ENCODE measurements at places on chromosomes 5 and 9.

DNA sequence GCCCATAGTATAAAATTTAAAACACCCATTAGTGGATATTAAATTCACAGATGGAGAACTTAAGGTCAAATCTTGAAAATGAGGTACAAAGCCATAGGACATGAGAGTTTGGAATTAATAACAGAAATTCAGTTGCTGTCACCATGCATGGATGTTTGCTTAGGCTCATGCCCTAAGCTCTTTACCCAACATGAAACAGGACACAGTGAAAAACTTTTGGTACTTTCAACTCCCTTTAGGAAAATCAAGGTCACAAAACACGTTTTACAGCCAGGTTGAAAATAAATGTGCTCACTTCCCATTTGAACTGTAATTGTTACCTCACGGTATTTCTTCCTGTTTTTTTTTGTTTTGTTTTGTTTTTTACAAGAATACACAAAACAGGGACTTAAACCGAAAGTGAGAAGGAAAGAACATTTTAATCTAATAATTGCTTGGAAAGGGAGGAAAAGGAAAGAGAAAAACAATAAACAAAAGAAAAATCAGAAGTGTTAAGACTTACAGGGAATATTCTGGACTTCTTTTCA is 6.1 kb upstream of the TOPORS start:
- no peak overlapping the region for H3K27ac ChIP-seq
- H3K36me3 ChIP-seq, result no peaks in the 10 kb centered on the region
- H3K4me1 ChIP-seq, result no peaks in the 10 kb centered on the region
- no peak overlapping the region for H3K4me3 ChIP-seq
- no peak for DNase-seq

DNA sequence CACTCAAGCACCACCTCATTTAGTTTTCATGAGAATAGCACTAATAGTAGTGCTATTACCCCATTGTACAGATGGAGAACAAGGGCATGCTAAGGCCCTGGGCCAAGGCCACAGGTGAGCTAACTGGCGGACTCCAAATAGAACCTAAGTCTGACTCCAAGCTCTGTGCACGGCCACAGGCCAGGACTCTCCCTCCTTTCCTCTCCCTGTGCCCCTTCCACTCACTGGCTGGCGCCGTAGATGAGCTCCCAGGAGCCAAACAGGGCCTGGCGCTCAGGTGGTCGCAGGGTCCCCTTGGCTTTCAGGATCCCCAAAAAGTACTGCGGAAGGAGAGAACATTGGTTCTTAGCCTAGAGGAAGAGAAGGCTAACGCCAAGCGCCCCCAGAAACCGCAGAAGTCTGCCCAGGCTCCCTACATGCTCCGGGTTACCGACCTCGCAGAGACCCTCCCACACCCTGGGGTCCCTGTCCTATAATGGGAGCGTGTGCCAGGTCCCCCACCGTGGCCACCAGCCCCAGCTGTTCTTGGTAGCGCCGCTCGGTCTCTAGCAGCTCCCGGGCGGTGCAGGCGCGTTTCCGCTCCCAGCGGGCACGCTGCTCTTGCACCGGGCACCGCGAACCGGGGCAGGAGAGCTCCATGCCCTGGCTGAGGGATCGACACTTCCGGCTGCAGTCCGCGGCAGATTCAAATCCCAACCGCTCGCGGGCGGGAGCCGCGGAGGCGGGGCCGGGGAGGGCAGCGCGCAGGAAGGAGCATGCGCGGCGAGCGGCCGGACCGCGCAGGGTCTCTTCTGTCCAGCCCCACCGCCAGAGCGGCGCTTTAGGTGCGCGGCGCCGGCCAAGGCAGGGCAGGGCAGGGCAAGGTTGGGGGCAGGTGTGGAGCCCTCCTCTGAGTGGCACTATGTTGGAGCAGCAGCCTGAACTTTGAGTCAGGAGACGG is at the start of gene ARHGEF39:
Gene ARHGEF39, minus strand, starts transcription at position 665 of the 940 bp plus-strand sequence. Its CDS starts 26 bp downstream, at position 639.
- no peaks in the 10 kb centered on the region for H3K27me3 ChIP-seq
- no peaks in the 10 kb centered on the region for H3K36me3 ChIP-seq
- peaks cover 21% of the 10 kb centered on the region for H3K4me1 ChIP-seq
- H3K27ac ChIP-seq, result no peak within 1 kb of the TSS

- no peak overlapping the region for H3K27ac ChIP-seq
- no peaks in the 10 kb centered on the region for H3K36me3 ChIP-seq
- H3K4me1 ChIP-seq, result no peaks in the 10 kb centered on the region
- no peak overlapping the region for H3K4me3 ChIP-seq
These were observed 340.6 kb upstream of the DAB2 start for GRCh38 chr5:39765366-39765765.

DNA sequence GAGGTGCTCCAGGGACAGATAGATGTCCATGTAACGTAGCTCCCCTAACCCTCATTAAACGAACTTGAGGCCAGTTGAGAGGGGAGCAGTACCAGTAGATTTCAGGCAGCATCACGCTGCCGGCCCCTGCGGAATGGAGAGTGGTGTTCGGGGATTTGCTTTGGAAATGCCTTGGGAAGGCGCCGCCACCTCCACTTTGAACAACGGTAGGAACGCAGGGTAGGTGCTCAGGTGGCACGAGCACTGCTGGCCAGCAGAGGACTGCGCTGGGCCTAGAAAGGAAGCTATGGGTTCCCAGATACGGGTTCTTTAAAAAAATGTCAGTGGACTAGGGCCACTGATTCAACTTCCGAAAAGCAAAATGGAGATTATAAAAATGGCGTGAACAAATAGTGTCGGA is 271.8 kb downstream of the FANCC start:
- DNase-seq, result no peak
- H3K27me3 ChIP-seq, result no peaks in the 10 kb centered on the region
- H3K4me3 ChIP-seq, result no peak overlapping the region
- no peaks in the 10 kb centered on the region for H3K36me3 ChIP-seq
- H3K27ac ChIP-seq, result peak overlapping the region; percentile 47
- peaks cover 41% of the 10 kb centered on the region for H3K4me1 ChIP-seq

- no peak overlapping the region for H3K27ac ChIP-seq
- no peak for DNase-seq
- H3K4me3 ChIP-seq, result no peak overlapping the region
- H3K27me3 ChIP-seq, result no peaks in the 10 kb centered on the region
These were observed 1127.4 kb downstream of the EFNA5 start for GRCh38 chr5:106543330-106543729.

DNA sequence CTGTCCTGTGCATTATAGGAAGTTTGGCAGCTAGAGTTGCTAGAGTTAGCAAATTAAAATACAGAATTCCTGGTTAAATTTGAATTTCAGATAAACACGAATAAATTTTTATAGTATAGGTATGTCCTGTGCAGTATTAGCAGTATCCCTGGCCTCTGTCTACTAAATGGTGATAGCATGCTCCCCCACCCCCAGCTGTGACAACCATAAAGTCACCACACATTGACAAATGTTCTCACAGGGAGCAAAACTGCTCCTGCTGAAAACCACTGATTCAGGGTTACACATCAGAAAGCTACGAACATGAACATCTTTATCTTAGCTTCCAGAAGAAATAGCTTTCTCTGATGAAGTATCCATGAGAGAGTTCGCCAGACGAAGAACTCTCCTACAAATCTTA is 91.8 kb upstream of the CCDC112 start:
- H3K4me1 ChIP-seq, result no peaks in the 10 kb centered on the region
- no peaks in the 10 kb centered on the region for H3K36me3 ChIP-seq
- DNase-seq, result no peak
- H3K4me3 ChIP-seq, result no peak overlapping the region
- H3K27ac ChIP-seq, result no peak overlapping the region

GRCh38 chr9:18233311-18233710 is 240.6 kb upstream of the ADAMTSL1 start:
- H3K36me3 ChIP-seq, result no peaks in the 10 kb centered on the region
- H3K4me1 ChIP-seq, result no peaks in the 10 kb centered on the region
- no peaks in the 10 kb centered on the region for H3K27me3 ChIP-seq
- H3K27ac ChIP-seq, result no peak overlapping the region
- no peak for DNase-seq
- no peak overlapping the region for H3K4me3 ChIP-seq

DNA sequence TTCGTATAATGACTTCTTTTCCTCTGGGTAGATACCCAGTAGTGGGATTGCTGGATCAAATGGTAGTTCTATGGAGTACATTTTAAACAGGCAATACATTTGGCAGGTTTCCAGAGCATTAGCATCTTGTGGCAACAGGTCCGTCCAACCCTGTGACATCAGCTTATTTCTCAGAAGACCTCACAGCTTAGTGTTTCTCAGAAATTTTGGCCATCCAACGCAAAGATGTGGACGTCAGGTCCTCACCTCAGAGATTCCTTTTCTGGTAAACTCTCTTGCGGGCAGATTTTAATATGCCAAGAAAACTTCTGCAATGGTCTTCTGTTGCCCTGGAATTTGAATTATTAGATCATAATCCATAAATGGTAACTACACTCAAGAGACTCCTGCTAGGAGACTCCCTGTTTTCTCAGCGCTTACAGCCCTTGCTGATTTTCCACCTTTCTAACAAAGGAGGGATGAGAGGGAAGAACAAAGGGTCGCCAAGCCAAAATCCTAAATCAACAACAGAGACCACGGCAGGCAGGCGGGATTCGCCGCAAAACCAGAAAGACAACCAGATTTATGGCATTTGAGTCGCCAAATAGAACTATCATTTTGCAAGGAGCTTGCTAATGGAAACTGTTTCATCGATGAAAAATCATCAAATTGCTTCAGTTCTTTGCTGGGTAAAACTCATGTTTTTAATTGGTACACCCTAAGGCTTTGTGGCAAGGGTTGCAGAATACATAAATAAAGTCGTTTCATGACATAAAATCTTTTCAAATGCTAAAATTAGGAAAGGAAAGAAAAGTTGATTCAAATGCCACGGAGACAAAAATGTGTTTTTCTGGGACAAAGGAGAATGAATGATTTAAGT is 34.1 kb upstream of the PLPP1 start:
- peak overlapping the region; percentile 54 for H3K27ac ChIP-seq
- no peak overlapping the region for H3K4me3 ChIP-seq
- H3K36me3 ChIP-seq, result no peaks in the 10 kb centered on the region
- peaks cover 21% of the 10 kb centered on the region for H3K4me1 ChIP-seq
- DNase-seq, result no peak
- H3K27me3 ChIP-seq, result no peaks in the 10 kb centered on the region

GRCh38 chr9:72665421-72665820 is 144.0 kb downstream of the TMC1 start:
- no peak overlapping the region for H3K4me3 ChIP-seq
- H3K36me3 ChIP-seq, result no peaks in the 10 kb centered on the region
- H3K4me1 ChIP-seq, result no peaks in the 10 kb centered on the region
- H3K27ac ChIP-seq, result no peak overlapping the region

DNA sequence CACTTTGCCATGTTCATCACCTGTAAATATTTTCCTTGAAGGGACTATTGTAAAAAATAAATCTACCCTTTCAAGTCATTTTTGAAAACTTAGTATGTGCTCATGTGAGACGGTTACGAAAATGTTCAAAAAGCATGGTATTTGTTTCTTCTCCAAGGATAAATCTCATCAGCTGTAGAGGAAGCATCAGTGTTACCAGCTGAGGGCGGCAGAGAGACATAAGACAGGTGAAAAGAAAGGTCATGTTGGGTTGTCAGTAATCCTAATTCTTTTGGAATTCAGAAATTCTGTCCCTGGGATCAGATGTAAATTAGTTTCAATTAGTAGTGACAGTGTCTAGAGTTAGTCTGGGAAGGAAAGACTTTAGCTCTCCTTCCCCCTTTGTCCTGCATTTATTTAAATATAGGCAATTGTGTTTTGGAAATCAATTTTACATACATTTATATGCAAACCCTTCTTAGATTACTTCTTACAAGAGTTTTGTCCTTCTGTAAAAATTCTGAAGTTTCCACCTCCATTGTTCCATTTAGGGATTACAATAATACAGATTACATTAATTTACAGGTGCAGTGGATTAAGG is 791.9 kb upstream of the CDH6 start:
- H3K4me1 ChIP-seq, result no peaks in the 10 kb centered on the region
- H3K4me3 ChIP-seq, result no peak overlapping the region
- H3K27ac ChIP-seq, result no peak overlapping the region
- no peaks in the 10 kb centered on the region for H3K27me3 ChIP-seq
- DNase-seq, result peak; percentile 26
- no peaks in the 10 kb centered on the region for H3K36me3 ChIP-seq

- no peak for DNase-seq
- H3K36me3 ChIP-seq, result no peaks in the 10 kb centered on the region
- H3K4me1 ChIP-seq, result peaks cover 6% of the 10 kb centered on the region
- H3K27me3 ChIP-seq, result no peaks in the 10 kb centered on the region
- H3K27ac ChIP-seq, result no peak overlapping the region
- H3K4me3 ChIP-seq, result no peak overlapping the region
These were observed 2.8 kb upstream of the TEX10 start for GRCh38 chr9:100355561-100355960.

DNA sequence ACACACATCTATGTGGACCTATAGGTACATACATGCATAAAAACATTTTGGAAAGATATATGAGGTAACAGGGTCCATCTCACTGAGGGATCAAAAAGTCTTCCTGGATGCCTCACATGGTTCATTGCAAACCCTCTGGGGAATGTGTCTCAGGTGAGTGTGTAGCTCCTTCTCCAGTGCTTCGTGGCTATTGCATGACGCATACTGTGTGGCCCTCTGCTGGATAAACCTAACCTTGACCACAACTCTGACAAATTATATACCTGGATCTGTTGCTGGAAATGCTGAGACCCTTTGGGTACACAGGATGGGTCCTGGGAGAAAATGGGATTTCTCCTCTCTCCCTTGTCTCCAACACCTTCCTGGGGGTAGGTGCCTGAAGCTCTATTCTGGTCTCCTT is 91.9 kb downstream of the JAKMIP2 start:
- H3K4me3 ChIP-seq, result no peak overlapping the region
- DNase-seq, result no peak
- H3K27me3 ChIP-seq, result no peaks in the 10 kb centered on the region
- H3K36me3 ChIP-seq, result no peaks in the 10 kb centered on the region
- H3K4me1 ChIP-seq, result no peaks in the 10 kb centered on the region

DNA sequence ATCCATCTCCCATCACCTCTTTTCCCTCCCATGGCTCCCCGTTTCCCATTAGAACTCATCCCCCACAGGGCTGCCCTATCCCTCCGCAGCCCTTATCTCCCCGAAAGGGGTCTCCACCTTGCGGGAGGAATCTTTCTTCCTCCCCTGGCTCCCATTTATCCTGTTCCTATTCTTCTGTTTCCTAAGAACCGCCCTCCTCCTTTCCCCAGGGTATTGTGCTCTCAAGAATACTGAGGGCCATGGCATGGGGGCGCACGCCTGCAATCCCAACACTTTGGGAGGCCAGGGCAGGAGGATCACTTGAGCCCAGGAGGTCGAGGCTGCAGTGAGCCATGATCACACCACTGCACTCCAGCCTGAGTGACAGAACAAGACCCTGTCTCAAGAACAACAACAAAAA is 665 bp downstream of the CD72 start:
- H3K36me3 ChIP-seq, result no peaks in the 10 kb centered on the region
- DNase-seq, result no peak
- no peak overlapping the region for H3K27ac ChIP-seq
- H3K27me3 ChIP-seq, result no peaks in the 10 kb centered on the region
- no peak overlapping the region for H3K4me3 ChIP-seq

GRCh38 chr9:97907046-97907445 is 15.3 kb downstream of the TRMO start:
- DNase-seq, result peak; percentile 46
- H3K36me3 ChIP-seq, result peaks cover 2% of the 10 kb centered on the region
- H3K4me1 ChIP-seq, result peaks cover 60% of the 10 kb centered on the region
- peak overlapping the region; percentile 28 for H3K27ac ChIP-seq
- no peak overlapping the region for H3K4me3 ChIP-seq

GRCh38 chr5:25862276-25862675 is 1176.1 kb downstream of the CDH9 start:
- H3K4me3 ChIP-seq, result no peak overlapping the region
- no peaks in the 10 kb centered on the region for H3K27me3 ChIP-seq
- no peak overlapping the region for H3K27ac ChIP-seq
- H3K36me3 ChIP-seq, result no peaks in the 10 kb centered on the region
- no peaks in the 10 kb centered on the region for H3K4me1 ChIP-seq

Measured in thyroid gland (tissue), 4 donors.